Glutamatergic neuron (in vitro differentiated cells): ENCODE measurements at places on chromosomes 1 and 21.

DNA sequence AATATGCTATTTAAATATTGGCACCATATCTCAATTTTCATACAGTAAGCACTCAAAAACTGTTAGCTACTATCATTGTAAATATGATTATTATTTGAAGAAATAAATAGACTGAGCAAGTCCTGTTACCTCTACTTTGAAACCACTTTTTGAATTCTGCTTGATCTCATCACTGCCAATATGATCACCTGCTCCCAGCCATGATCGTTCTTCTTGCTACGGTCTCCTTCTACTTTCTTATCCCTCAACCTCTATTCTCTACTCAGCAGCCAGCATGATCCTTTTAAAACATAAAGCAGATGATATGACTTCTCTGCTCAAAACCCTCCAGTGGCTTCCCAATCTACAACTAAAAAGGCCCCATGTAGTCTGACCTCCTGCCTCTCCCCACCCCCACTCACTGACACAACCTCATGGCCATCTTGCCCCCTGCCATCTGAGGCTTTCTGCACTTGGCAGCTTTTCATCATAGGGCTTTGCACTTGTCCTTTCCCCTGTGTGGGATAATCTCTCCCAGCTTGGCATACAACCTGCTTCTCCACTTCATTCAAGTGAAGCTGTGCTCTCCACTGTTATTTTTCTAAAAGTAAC, 27.2 kb downstream of the CD34 start:
- no peak for DNase-seq

- DNase-seq, result no peak
Measured at GRCh38 chr1:21457654-21458053, 17.7 kb downstream of the NBPF3 start.

- DNase-seq, result no peak
Measured at GRCh38 chr1:212860713-212861581, 2.9 kb downstream of the FLVCR1 start.

DNA sequence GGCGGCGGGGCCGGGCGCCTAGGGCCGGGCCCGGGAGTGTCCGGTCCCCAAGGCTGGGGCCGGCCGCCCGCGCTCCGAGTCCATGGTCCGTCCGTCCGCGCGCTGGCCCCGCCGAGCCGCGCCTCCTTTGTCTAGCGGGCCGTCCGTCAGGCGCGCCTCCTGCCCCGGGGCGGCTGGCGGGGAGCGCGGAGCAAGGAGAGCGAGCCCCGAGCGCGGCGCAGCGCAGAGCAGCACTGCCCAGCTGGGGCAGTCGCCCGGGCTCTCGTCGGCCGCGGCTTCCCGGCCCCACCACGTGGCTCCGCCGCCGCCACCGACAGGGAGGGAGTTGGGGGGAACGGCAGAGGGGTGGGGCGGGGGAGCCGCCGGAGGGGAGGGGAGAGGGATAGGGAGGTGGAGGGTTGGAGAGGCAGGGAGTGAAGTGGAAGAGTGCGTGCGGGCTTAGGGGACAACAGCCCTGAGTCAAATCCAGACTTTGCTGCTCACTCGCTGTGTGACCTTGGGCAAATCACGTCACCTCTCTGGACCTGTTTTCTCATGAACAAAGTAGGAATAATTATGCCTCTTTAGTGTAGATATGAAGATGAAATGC, at the start of gene NKAIN1:
NKAIN1 (minus strand) TSS at position 235 of the 589 bp plus-strand sequence. CDS start 340 bp downstream, outside the sequence.
- peak; percentile 80 for DNase-seq

DNA sequence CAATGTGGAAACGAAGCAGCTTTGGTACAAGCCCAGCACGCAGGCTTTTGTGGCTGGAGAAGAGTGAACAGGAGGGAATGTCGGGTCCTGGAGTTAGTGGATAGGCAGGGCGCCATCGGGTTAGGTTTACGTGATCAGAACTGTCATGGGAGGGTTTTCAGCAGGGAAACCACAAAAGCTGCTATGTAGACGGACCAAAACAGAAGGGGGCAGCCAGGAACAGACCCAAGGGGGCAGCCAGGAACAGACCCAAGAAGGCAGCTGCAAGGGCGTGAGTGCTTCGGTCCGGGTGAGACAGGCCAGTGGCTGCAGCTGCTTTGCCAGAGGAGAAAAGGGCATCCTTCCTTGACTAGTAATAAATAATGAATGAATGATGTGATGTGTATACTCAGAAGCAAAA, 77.5 kb upstream of the KIF1B start:
- no peak for DNase-seq

- no peak for DNase-seq
Measured at GRCh38 chr1:55885619-55886018, 670.5 kb upstream of the USP24 start.

- no peak for DNase-seq
Measured at GRCh38 chr21:31052489-31053142, 14.3 kb upstream of the KRTAP19-8 start.

- DNase-seq, result no peak
Measured at GRCh38 chr1:121595089-121595488, 410.3 kb downstream of the SRGAP2C start.

GRCh38 chr1:59731591-59731990, 83.2 kb upstream of the HOOK1 start:
- DNase-seq, result no peak

- no peak for DNase-seq
Measured at GRCh38 chr1:43799656-43800635, 92.6 kb downstream of the ST3GAL3 start.

GRCh38 chr1:165483412-165483811, 38.5 kb upstream of the RXRG start:
- DNase-seq, result no peak

GRCh38 chr1:209768354-209768774, 12.5 kb downstream of the TRAF3IP3 start:
- no peak for DNase-seq

- no peak for DNase-seq
Measured at GRCh38 chr1:192747301-192747700, 61.5 kb upstream of the RGS2 start.

DNA sequence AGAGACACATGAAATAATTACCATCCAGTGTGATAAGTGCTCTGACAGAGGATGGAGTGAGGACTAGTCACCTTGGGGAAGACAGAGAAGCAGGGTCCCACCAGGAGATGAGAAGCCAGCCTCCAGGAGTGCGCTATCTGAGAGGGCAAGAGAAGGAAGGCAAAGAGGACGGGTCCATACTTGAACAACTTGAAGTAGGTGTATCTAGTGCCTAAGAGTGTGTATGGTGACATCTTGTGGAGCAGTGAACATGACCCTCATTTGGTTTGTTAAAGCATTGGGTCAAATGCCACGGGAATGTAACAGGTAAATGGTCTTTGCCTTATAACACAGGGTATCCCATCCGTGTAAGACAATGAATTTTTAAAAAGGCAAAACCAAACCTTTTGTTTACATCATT, 39.8 kb downstream of the MRPL39 start:
- no peak for DNase-seq

- no peak for DNase-seq
Measured at GRCh38 chr1:198678301-198678836, 39.5 kb downstream of the PTPRC start.

- DNase-seq, result no peak
Measured at GRCh38 chr1:121471523-121471922, 286.7 kb downstream of the SRGAP2C start.

- DNase-seq, result no peak
Measured at GRCh38 chr21:28247454-28248020, 745.1 kb downstream of the LTN1 start.

DNA sequence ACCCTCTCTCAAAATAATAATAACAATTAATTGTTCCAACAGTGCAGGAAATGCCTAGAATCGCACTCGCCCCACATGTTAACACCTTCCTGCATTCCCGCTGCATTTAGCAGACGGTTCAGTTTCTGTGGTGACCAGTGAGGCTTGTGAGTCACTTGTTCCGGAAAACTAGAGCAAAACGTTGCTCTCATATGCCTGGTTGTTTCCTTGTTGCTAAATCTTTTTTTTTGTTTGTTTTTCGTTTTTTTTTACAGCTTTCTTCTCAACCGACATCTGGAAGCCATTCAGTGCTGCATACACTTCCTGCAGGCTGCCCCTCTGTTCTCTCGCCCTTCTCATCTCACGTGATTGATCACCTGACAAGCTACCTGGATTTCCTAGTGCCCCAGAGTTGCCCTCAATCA, 56.9 kb upstream of the TMPRSS2 start:
- DNase-seq, result no peak

DNA sequence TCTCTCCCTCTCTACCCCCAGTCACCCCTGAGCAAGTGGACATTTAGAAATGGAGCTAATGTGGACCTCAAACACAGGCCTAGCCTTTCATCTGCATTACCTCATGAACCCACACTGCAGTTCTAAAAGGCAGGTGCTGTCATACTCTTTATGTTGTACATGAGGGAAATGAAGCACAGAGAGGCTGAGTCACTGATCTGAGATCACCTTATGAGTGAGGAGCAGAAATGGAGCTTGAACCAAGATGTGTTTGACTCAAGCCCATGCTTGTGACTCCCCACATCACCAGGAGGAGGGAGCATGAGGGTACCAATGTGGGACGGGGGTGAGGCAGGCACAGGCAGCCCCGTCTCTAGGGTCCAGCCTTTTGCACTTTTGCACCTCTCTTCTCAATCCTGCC, 702.8 kb downstream of the PTPRU start:
- DNase-seq, result no peak

DNA sequence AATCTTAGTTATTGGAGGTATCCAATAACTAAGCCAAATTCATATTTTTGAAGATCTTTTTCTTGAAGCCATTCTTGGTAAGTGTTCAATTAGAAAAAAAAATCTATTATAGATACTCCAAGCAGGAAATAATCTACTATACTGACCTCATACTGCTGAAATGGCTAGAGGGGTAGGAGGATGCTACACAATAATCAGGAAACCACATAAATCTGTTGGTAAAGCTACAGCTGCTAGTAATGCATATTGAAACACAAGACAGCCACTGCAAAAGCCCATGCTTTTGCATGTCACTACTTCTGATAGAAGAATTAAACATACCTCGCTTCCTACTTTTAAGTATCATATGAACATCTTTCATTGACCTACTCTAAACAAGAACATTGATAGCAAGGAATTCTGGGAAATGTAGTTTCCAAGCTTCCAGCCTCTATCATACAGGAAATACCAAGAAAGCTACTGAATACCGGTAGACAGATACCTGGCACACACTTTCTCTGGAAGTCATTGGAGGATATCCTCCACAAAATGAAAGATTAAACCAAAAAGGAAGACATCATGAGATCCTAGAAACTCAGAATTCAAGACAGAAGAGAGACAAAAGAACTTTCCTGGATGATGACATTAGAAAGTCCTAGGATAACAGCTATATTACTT, 103.0 kb upstream of the VAV3 start:
- no peak for DNase-seq

DNA sequence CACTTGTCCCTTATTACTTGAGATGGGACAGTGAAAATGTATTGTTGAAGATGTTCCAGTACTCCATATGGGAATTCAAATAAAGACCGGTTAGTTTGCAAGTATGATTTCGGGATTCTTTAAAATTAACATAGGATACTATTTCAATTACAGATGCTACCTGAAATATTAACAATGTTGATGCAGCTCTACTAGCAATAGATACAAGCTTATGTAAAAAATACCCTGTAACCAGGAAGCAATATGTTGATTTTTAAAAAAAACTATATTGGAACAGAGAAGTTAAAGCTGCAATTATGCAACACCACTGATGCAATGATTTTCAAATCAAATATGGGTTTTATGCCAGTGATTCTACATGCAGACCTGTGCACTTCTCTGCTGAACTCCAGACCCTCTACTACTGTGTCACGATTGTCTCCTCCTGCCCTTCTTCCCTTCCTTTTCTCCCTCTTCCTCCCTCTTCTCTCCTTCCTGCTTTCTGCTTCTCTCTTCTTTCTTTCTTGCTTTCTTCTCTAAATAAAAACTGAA, 179.2 kb downstream of the ATP6V1G3 start:
- DNase-seq, result no peak

- peak; percentile 17 for DNase-seq
Measured at GRCh38 chr1:1210726-1211540, 3.0 kb downstream of the TNFRSF4 start.

DNA sequence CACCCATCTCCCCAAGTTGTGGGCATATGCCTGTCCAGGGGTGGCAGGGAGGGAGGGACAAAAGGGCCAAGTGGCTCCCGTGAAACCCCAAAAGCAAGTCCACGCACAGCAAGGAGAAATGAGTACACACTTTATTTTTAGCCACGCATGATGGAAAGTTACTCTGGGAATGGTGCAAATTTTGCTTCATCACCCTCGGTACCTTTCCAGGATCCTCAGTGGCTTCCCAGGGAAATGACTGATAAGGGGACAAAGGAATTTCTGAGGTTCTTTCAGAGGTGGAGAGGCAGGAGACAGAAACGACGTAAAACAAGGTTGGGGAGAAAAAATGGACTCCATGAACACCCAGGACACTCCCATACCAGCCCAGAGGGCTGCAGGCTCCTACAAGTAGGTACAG, 65.8 kb downstream of the SSBP3 start:
- DNase-seq, result no peak

DNA sequence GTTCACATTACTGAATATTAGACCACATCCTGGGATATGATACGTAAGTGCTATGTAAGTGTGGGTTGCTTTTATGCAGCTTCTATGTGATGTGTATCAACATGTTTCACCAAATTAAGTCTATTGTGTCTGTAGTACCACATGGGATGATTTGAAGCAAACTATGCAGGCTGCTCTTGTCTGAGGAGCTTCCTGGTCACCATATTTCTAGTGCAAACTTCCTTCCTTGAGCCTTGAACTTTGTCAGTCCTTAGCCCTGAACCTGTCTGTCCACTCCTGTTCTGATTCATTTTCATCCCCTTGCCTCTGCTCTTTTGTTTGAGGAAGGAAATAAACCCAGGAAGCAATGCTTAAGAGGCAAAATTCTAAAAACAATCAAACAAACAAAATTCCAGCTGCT, 117.5 kb upstream of the VANGL1 start:
- DNase-seq, result no peak

GRCh38 chr21:42905195-42905594, 12.1 kb downstream of the NDUFV3 start:
- no peak for DNase-seq

DNA sequence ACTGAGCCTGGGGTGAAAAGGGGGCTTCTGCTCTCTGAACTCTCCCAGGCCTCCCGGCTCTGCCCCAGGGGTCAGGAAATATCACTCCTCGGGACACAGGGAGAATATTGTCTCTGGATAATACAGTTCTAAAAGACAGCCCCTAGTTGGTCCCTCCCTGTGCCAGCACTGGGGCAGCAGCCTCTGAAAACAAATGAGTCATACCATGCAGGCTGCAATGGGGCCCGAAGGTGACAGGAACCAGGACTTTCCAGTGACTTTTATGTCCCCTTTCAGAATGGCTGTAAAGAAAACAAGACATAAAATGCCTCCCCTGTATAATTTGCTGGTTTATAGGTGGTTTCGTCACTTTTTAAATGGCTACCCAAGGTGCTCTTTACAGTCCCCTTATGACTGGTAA, 360.0 kb downstream of the NPHP4 start:
- DNase-seq, result no peak

- no peak for DNase-seq
Measured at GRCh38 chr1:40592107-40592803, 60.8 kb downstream of the ZNF684 start.

- DNase-seq, result no peak
Measured at GRCh38 chr1:33030575-33030974, 6.1 kb downstream of the AK2 start.

- no peak for DNase-seq
Measured at GRCh38 chr1:84301004-84301784, at the start of gene SAMD13. SAMD13 (plus strand) TSS chr1:84301708; CDS start chr1:84303235, 1,527 bp downstream.

- DNase-seq, result no peak
Measured at GRCh38 chr1:200179781-200180160, 152.3 kb downstream of the NR5A2 start.
